ENCODE measurements at places on chromosomes 2 and 18. TPM values are rescaled to one million over a fixed set of nuclear protein-coding genes. Genes with fewer than 3 reads are reported as not detected.

The GYPC gene
- total RNA-seq, result 53.5 TPM

The INHA gene
- total RNA-seq, result not detected

The TNFAIP6 gene
- total RNA-seq, result 19.3 TPM

The ABHD3 gene
- total RNA-seq, result 1.5 TPM

The LHCGR gene
- total RNA-seq, result not detected

The RDH14 gene
- 38.1 TPM for total RNA-seq

The FNDC4 gene
- total RNA-seq, result 30.8 TPM

The HSBP1L1 gene
- total RNA-seq, result 4.4 TPM

The DNAH7 gene
- 0.12 TPM for total RNA-seq

The TIA1 gene
- total RNA-seq, result 32.6 TPM

The TWIST2 gene
- total RNA-seq, result 94.5 TPM

The DSC3 gene
- total RNA-seq, result under 0.01 TPM

The PCARE gene
- not detected for total RNA-seq

The AMER3 gene
- total RNA-seq, result not detected

The ALKAL2 gene
- total RNA-seq, result not detected

The CXCR1 gene
- not detected for total RNA-seq

The UGGT1 gene
- total RNA-seq, result 52.3 TPM

The SP140 gene
- total RNA-seq, result not detected
